ENCODE measurements at places on chromosomes 2 and 18.

GRCh38 chr2:3654531-3655225 lies 3.3 kb upstream of the ALLC start:
- DNase-seq: no peak

DNA sequence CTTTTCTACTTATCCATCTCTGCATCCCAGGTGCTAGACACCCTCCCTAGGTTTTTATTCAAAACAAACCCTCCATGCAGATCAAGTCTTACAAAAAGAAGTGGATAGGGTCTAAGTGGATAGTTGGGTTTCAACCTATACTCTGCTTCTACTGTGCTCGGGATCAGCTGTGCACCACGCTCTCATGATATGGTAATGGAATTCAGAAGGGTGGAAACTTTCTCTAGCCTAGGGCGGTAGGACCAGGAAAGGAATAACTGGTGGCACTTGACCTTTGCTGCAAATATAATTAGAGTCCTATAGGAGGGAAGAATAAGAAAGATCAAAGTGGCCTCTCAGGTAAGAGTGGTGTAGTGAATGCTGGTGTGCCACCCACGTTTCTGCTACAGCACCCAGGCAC lies 272.9 kb downstream of the GPD2 start:
- DNase-seq: no peak

DNA sequence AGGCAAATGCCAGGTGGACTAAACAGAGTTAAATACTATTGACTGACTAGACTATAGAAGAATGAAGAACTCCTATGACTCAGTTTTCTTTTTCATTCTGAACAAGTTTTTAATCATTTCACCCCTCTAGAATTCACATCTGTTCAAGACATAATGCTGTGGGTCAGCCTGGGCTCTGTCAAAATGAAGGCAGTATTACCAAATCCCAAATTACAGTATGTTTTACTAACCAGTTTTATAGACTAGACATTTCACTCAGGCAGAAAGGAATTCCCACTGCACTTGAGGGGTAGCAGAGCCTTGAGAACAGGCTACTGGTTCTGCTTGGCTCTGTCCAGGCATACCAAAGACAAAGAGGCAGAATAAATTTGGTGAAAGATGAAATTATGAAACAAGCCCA lies 511.7 kb downstream of the EPHA4 start:
- DNase-seq: no peak

DNA sequence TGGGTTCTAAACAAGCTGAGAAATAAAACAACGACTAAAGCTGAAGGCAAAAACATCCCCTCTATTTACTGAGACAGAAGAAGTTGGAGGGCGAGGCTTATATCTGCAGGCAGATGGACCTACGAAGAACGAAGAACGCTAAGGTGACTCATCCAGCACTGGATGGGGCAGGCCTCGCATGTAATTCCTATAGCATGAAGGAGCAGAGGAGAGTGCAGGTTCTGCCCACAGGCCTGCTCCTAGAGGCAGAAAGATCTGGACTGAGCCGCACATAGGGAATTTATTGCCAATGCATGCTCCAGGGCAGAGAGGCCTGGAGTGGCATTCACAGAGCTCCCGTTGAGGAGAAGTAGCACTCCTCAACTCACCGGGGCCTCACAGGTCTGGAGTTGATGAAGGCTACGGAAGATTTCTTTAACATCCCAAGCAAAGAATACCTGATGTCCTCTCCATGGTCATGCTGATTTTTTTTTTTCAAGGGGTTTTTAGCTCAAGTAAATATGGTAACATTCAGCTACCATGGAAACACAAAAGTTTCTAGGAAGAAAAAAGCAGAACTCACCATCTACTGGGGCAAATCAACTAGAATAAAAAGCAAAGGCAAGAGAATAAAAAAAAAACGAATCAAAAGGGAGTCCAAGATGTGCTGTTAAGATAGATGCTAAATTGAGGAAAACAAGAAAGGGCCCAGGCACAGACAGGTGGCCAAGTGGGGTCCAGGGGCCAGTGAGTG lies 10.4 kb upstream of the METTL21A start:
- no peak for DNase-seq

DNA sequence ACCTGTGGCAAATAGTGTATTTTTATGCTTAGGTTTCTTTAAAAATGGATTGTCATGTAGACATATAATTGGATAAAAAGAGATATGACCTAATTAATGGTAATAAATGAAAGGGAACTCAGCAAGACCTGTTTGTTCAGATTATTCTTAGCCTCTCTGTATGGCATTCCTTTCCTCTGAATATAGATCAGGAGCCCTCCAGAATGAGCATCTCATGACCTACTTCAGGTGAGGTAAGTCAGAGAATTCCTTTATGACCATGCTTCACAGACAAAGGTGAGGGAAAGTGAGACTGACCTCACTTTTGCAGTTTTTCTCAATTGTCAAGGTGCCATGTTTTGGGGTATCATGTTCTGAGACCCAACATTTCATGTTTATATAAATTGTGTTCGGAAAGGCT lies 1744.3 kb upstream of the PIK3C3 start:
- no peak for DNase-seq

GRCh38 chr18:79923896-79924585 lies 27.4 kb downstream of the SLC66A2 start:
- DNase-seq: no peak

DNA sequence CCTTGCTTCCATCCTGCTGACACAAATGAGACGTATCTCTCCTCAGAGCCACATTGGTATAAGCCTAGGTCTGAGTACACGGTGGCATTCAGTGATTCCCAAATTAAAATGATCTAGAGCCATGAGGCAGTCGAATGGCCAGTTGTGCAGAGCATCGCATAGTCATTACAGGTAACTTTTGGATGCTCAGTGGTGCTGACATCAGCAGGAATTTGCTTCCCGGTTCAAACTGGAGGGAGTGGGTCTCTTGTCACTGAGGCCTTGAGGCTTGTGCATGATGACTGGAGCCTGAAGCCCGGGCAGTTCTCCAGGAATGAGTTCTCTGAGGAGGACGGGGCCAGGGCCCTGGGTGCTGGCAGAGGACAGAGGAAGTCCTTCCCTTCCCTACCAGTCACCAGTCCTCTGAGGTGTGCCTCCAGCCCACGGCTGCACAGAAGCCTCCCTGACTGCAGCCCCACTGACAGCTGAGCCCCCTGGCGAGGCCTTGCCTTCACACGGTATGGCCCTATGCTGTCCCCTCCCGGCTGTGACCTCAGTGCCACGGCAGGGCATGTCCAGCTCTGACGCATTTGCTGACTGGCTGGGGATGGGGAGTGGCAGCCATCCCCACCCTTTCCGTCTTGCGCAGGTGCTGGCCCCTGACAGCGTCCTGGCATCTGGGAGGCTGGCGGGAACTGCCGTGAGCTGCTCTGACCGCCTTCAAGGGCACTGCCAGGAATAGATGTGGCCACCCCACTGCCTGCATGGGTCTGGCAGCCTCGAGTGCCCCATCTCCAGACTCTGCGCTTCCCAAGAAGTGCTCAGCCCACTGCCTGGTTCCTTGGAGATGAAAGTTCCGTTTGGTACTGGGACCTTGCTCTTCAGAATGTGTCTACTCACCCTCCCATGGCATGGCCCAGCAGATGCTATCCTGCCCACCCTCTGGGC lies 117.4 kb downstream of the CELF4 start:
- no peak for DNase-seq

DNA sequence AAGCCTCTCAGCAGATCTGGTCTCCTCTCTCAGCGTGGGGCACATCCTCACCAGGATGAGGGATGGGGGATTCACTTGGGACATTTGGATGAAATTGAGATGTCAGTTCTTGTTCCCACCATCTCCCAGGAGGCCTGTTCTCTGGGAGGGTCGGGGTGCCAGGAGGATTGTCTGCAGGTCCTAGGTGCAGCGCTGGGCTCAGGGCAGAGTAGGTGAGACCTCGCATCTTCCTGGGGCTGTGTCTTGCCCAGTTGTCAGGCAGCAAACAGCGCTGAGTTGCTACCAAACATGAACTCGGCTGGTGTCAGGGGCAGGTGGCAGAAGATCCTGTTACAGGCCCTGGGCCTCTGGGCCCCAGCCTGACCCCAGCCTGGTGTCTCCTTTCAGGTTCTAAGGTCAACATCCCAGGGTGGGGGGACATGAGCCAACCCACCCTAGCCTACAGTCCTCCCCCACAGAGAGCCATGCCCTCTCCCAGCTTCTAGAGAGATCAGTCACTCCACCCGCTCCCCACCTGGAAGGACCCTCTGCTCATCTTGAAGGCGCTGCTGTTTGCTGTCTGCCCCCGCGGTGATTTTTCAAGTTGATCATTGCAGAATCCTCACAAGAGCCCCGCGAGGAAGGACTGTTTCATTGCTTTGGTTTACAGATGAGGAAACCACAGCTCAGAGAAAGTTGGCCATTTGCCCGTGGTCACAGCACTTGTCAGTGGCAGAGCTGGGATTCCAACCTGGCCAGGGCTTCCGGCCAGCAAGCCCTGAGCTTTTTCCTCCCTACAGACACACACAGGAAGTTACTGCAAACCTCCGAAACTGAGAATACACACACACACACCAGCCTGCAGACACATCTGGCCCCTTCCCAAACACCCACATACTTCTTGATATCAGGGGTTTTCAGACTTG lies 83.9 kb downstream of the STPG4 start:
- no peak for DNase-seq

- peak; percentile 51 for DNase-seq
These were observed 76.9 kb downstream of the MYO1B start for GRCh38 chr2:191321861-191322662.

Data from NCI-H2171 (cell line).